ENCODE measurements at places on chromosomes 2 and 18.

GRCh38 chr2:11678306-11678960 is 8.4 kb upstream of the NTSR2 start:
- DNase-seq: no peak

- DNase-seq: no peak
These were observed 18.5 kb upstream of the LRATD1 start for GRCh38 chr2:14614017-14614416.

GRCh38 chr2:174959787-174960186 is 45.4 kb downstream of the CHN1 start:
- DNase-seq: no peak

GRCh38 chr18:46866523-46866922 is 50.8 kb downstream of the PIAS2 start:
- DNase-seq: no peak

- DNase-seq: no peak
These were observed 427.5 kb downstream of the PARD3B start for GRCh38 chr2:204972606-204973336.

- DNase-seq: no peak
These were observed 64.8 kb downstream of the CDCA7 start for GRCh38 chr2:173419506-173419905.

DNA sequence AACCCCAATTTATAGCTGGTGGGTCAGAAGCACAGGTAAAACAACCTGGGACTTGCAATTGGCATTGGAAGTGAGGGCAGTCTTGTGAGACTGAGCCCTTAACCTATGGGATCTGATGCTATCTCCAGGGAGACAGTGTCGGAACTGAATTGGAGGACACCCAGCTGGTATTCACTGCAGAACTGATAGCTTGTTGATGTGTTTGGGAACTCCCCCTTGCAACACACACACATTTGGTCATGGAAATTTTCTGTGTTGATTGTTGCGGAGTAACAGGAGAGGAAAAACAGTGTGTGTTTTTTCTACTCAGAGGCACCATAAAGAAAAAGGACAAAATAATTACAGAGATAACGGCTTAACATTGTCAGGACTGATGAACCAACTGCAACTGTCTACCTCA is 16.1 kb downstream of the TPGS2 start:
- no peak for DNase-seq

DNA sequence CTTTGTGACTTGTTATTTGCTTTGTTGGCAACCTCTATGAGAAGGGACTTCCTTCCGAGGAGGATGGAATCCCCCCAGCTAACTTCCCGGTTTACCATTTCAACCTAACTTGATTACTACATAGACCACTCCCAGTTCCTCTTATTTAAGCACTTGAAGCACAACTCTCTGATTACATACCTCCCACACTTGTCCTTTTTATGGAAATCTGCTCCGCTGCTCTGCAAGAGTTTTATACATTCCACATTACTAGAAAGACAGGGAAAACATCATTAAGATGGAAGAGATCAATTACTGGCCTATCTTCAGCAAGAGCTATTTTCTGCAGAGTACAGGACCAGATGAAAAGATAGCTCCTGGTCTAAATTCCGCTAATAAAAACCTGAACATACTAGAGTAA is 160.0 kb upstream of the PGAP1 start:
- peak; percentile 12 for DNase-seq

DNA sequence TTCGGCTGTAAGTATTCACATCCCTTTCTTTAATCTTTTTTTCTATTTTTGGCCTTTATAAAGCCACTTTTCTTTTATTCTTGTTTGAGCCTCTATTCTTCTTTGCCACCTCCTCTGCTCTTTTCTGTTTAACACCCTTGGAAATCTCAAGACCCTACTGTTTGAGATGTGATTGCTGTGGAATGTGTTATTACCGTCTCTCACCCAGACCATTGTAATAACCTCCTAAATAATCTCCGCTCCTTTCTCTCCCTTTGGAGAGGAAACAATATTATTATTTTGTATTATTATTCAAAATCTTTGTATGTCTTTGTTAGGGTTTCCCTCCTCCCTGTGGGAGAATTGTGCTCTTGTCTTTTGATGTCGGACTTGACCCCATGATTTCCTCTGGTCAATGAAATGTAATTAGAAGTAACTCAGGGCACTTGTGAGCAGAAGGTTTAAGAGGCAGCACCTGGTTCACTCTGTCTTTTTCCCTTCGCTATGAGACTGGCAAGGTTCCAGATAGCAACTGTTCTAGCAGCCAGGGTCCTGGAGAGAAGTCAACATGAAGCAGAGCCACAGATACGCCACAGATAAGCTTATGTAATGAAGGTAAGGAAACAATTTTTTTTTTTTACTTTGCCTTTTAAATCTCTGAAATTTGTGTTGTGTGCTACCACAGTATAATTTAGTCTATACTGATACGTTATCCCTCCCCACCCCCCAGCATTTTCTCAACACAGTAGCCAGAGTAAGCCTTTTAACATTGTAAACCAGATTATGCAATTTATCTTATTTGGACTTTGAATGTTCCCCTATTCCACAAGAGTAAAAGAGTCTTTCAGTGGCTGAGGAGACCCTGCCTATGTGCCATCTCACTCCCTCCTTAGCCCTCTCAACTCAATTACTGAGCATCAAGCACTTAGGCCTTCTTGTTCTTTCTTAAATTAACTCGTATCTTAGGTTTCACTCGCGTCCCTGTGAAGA is 601.2 kb upstream of the ZNF804A start:
- no peak for DNase-seq

DNA sequence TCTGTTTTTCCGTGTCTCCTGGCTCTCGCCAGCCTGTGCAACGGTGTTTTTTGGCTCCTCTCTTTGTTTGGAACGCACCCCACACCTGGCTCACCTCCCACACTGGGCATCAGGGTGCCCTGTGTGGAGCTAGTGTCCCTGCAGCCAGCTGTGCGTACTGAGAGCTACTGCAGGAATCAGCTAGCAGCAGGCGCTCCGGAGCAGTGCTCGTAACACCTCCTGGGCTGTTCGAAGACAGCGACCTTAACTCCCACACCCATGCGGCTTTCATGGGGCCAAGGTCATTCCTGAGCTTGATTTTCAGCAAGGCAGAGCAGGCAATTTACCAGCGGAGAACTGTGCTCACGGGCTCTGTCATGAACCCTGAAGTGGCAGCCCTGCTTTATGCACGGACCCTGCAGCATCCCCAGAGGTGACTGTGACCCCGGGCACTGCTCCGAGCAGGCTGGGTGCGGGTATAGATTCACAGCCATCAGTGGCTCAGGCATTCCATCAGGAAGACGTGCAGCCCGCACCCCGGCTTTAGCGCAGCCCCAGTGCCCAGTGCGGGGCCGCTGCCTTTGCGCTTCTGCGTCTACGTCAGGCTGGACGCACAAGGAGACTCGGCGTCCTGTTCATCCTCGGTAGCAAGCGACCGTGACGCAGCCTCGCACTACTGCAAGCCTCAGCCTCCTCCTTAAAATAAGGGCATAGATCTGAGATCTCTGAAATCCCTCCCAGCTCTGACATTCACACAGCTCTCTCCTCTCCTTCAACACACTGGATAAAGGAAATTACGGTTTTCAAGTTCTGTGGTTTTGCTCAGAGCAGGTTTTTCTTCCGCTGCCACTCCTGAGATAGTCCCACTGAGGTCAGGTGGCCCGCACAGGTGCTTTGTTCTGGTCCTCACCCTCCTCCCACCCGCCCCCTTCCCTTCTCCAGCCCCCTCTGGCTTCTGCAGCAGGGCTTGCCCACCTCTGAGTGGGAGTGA is 58.2 kb downstream of the ADI1 start:
- no peak for DNase-seq

DNA sequence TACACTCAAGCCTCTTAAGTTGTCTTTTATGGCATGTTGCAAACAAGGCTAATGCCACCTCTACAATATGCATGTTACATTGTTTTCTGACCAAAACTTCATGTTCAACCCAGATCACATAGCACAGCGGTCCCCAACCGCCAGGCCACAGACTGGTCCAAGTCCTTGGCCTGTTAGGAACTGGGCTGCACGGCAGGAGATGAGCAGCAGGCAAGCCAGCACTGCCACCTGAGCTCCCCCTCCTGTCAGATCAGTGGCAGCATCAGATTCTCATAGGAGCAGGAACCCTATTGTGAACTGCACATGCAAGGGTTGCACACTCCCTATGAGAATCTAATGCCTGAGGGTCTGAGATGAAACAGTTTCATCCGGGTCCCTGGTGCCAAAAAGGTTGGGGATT is 324.8 kb upstream of the CHAC2 start:
- no peak for DNase-seq

DNA sequence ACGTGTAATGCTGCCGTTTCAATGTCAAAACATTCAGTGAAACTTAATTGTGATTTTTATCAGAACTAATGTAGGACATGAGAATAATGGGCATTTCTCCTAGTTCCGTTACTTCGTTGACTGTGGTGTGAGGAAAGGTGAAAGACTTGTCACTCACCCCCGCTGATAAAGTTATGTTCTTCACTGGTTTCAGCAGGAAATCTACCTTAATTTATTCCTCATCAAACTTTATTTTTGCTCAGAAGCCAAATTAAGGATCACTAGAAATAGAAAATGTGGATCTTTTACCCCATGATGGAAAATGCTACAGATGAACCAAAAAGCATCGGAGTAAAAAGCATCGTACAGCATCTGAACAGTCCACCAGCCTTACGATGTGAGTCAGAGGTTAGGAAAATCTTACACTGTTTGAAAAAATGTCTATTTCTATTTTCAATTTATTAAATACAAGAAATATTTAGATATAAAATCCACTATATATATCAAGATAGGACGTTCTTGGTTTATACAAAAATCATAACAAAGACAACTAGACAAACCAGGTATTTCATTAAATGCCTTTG is 1.0 kb upstream of the ROCK1 start:
- no peak for DNase-seq

DNA sequence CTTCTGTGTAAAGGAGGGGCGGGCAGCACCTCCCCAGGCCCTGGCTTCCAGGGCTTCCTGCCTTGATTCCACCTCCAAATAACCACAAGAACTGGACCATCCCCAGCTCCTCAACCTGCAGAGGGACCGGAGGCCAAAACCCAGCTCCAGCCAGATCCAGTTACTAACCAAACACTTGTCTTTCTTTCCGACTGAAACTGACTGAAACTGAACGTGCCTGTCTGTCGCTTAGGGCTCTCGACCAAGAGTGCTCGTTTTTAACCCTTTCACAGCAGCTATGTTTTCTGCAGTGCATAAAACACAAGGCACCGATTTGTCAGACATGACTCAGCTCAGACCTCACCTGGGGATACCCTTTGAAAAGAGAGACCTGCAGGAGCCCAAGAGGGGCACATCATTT is 249.9 kb upstream of the SIX2 start:
- no peak for DNase-seq

GRCh38 chr2:33059471-33060156 is 112.9 kb downstream of the LTBP1 start:
- DNase-seq: no peak

DNA sequence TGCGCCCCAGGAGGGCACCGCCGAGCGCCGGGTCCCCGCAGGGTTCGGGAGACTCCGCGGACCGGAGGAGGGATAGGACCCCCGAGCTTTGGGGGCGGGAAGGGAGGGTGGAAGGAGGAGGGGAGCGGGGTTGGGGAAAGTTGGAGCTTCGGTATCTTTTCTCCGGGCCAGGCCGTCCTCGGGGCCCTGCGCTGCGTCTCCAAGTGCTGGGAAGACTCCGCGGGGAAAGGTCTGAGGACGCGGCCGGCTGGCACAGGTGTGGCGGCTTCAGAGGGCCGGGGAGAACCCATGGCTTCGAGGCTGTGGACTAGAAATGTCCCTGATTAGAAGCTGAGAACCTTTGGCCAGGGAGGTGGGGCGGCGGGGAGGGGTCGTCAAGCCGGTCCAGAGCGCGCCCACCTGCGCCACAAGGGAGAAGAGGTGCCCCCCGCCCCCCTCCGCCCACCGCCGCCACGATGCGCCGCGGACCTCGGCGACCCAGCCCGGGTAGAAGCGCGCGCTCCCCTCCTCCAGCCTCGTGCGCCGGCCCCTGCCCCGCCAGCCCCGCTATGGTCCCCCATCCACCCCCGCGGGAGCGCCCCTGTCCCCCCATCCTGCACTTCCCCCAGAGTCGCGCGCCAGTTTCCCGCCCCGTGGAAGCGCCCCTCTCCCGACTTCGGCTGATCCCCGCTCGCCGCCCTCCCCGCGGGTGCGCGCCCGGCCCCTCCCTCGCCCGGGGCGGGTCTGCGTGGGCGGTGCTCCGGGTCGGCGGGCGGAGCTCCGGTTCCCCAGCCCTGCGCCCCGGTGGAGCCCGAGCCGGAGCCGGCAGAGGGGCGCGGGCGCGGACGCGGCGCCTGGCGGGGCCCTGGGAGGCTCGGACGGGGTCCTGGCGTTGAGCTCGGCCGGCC is at the start of gene SNTG2:
Gene SNTG2, plus strand, starts transcription at position 770 of the 887 bp plus-strand sequence. CDS start 148 bp downstream, outside the sequence.
- peak; percentile 79 for DNase-seq

GRCh38 chr2:85577386-85578242 is at the start of gene VAMP8:
TSS of gene VAMP8 (plus strand) at chr2:85577586. CDS start at chr2:85577647, 61 bp downstream.
- peak; percentile 73 for DNase-seq

GRCh38 chr2:174217869-174218268 is 30.5 kb downstream of the OLA1 start:
- no peak for DNase-seq

DNA sequence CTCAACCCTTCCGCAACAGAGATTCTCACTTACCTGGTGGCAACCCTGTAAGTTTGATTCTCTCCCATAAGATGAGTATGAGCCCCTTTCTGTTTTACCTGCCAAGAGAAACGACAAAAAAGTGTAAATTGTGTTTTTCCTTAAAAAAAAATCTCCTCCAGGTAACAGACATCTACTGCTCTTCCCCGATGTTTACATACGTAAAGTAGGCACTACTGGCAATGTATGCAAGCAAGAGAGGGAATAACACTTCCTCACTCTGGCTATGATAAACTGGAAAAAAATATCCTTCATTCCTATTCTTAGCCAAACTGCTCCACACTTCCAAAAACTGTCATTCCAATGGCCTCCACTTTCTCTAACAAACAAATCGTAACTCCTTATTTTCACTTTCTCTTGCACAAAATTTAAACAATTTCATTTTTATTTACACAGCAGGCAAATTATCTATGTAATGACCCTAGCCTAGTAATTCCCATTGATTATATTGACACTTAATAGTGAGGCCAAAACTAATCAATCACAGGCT is 184.5 kb downstream of the TCF4 start:
- no peak for DNase-seq

- no peak for DNase-seq
These were observed 39.6 kb downstream of the ABCA12 start for GRCh38 chr2:215098875-215099274.

DNA sequence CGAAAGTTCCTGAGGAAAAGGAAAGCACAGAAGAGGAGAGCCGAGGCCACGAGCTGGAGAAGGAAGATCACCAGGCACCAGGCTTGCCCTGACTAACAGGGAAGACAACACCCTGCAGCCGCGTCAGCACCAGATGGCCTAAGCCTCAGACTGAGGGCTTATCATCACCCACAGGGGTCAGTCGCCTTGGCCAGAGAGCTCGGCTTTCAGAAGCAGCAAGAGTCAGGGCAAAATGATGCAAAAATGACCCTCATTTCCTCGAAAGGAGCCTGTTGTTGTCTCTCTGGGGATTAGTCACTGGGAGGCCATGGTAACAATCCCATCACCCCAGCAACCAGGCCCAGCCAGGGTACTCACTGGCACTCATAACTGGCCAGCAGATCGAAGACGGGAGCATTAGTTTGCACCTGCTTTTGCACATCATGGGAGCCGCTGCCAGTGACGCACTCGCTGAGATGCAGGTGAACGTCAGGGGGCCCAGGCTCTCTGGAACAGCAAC is 42.7 kb upstream of the ZFP36L2 start:
- no peak for DNase-seq

- no peak for DNase-seq
These were observed 27.2 kb upstream of the EML4 start for GRCh38 chr2:42141687-42142546.

- no peak for DNase-seq
These were observed 165.1 kb upstream of the GLI2 start for GRCh38 chr2:120570546-120570945.

All from GM13977 (cell line).